ENCODE measurements at places on chromosomes 7 and 10.
A peak's percentile ranks its signal among the peaks of the same experiment; 100 is the strongest.

- no peak for DNase-seq
These were observed 247.3 kb downstream of the SEMA3A start for GRCh38 chr7:83947260-83947659.

DNA sequence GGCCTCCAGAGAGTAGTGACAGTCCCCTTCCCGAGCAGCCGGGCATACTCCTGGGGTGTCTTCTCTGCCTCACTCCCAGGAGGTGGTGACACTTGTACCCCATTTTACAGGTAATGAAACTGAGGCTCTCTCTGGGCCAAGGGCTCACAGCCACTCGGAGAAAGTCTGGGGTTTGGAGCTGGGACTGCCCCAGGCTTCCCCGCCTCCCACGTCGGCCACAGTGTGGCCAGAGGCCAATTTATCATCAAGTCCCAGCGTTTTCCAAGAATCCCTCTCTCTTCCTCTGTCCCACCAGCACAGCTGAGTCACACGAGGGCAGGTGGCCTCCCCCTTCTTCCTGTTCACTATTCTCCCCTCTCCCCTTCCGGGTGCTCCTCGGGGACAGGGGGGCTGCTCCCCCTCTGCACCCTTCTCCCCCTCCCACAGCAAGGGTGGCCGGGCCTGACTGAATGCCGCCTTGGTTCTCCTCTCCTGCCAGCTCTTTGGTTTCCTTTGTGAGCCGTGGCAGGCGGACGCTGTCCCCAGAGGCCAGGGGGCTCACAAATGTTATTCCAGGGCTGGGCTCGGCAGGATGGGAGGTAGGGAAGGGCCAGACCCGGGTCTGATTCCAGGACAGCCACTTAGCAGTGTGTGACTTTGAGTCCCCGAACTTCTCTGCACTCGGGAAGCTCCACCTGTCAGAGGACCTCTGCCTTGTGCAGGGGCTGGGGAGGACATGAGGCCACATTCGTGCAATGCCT lies 17.7 kb downstream of the CLIP2 start:
- DNase-seq: peak; percentile 37

GRCh38 chr10:127067542-127068194 lies 128.7 kb downstream of the INSYN2A start:
- no peak for DNase-seq

- DNase-seq: no peak
These were observed 88.7 kb downstream of the ADARB2 start for GRCh38 chr10:1648648-1649047.

GRCh38 chr10:131650771-131651673 lies 249.8 kb upstream of the PPP2R2D start:
- no peak for DNase-seq

GRCh38 chr10:93718937-93719725 lies 16.7 kb upstream of the FRA10AC1 start:
- DNase-seq: no peak

DNA sequence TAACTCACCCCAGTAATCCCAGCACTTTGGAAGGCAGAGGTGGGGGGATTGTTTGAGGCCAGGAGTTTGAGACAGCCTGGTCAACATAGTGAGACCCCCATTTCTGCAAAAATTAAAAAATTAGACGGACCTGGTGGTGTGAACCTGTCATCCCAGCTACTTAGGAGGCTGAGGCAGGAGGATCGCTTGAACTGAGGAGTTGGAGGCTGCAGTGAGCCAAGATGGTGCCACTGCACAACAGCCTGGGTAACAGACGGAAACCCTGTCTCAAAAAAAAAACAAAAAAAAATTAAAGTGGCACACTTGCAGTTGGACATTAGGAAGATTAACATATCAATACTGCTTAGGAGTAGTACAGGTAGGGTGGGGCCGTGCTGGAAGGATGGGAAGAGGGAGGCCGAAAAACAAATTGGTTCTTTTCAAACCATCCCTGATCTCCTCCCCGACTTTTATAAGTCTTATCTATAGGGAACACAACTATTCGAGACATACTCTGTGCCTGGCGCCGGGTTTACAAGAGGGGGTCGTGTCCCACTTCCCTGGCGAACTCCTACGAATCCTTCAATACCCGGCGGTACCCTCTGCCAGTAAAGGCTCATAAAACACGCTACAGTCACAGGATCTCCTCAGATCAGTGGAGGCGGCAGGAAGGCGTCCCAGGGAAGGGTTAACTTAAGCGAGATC lies 628 bp downstream of the TAF6 start:
- DNase-seq: no peak

DNA sequence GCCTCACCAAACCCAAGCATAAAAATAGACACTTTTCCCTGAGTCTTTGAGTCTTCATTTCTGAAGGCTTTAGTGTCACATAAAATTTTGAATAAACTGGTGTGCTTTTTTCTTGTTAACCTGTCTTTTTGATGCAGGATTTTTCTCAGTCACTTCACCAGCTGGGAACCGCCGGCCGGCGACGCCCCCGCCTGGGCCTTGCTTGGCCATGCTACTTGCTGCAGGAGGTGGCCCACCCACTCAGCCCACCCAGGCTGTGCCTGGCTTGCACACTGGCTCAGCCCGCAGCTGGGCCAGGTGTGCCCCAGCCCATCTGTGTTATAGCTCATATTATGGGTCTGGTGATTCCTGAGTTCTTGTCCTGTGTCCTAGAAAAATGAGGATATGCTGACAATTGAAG lies 247.4 kb upstream of the CACNA2D1 start:
- DNase-seq: no peak

- no peak for DNase-seq
These were observed 496.6 kb downstream of the INHBA start for GRCh38 chr7:41206267-41206666.

- DNase-seq: no peak
These were observed 176.7 kb upstream of the LRRN3 start for GRCh38 chr7:110914263-110914662.

DNA sequence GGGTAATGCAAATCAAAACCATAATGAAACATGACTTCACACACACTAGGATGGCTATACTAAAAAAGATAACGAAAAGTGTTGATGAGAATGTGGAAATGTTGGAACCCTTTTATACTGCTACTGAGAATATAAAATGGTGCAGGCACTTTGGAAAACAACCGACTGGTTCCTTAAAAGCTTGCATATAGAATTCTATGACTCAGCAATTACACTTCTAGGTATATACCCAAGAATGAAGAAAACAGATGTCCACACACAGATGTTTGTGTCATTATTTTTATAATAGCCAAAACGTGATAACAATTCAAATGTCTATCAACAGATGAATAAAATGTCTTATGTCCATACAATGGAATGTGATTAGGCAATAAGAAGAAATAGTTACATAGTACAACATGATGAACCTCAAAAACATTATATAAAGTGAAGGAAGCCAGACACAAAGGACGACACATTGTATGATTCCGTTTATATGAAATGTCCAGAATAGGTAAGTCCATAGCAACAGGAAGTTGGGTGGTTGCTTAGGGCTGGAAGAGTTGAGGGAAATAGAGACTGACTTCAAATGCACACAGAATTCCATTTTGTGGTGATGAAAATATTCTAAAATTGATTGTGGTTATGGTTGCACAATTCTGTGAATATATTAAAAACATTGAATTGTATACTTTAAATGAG lies 148.3 kb upstream of the PHYHIPL start:
- DNase-seq: no peak

DNA sequence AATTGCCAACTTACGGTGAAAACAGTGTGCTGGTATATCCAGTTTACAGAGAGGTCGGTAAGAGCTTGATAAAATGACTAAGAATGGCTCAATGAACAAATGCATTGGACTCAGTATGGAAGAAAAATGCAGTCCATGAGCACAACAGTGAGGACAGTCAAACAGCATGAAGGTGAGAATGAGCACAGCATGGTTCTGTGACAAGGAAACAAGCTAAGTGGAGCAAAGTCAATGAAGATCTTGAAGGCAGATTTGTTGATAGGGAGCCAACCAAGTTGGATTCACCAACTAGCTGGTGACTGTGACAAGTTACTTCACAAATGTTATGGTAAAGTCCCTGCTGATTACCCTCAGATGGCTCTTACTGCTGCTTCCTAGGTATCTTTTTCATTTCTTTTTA lies 75.9 kb downstream of the SHOC2 start:
- no peak for DNase-seq

DNA sequence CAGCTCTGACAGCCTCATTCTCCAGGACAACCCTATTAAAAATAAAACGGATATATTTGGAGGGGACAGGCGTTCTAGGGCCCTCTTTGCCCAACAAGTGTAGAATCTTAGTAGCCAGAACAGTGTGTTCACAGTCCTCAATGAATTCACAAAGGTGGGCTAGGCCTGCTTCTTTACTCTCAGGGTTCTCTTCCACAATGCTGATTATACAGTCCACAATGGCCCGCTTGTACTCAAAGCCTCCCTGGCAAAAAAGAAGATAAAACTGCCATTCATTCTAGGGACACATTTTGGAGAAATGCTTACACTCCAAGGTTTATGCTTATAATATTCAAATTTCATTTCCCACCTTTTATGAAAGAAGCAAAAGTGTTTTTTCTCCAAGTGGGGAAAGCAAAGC lies 62.6 kb downstream of the MEST start:
- DNase-seq: no peak

GRCh38 chr10:96124230-96125141 lies 5.6 kb upstream of the ZNF518A start:
- DNase-seq: no peak

GRCh38 chr10:18290651-18291313 lies 150.6 kb downstream of the CACNB2 start:
- DNase-seq: no peak

DNA sequence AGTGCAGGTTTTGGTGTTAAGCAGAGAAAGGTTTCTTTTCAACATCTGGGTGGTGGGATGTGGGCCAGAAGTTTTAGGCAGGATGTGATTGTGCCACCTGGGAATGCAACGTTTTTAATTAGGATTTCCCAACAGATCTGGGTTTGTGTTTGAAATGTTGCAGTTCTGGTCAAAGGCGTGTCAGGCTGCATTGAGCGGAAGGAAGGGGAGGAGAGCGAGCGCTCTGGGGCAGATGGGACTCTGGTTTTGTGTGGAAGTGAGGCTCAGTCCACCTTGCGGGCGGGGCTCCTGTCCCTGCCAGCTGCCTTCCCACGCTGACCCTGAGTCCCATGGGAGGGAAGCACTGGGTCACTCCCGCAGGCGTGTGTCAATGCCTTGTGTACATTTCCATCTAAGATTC lies 767.7 kb downstream of the KCNMA1 start:
- no peak for DNase-seq

DNA sequence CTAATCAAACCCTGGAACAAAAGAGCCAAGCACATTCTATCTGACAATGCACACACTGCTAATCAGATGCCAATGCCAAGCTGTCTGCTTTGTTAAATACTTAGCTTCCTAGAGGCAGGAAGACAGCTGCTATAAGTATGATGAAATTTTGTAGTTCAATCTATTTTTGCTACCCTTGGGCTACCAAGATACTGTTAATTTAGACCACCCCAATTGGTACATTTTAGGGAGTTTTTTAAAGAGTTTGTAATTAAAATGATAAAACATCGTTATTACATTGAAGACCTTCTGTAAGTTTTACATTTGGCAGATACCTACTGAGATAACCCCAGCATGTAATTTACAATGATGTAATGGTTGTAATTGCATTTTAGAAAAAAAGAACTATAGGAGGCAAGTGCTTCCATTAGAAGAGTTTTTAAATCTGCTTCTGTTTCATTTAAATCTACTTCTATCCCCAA lies 268.5 kb downstream of the ADK start:
- DNase-seq: no peak
